ENCODE measurements at places on chromosomes 16 and 17.

- no peak for DNase-seq
Observed at GRCh38 chr17:44558710-44559633, 1.7 kb downstream of the FZD2 start.

DNA sequence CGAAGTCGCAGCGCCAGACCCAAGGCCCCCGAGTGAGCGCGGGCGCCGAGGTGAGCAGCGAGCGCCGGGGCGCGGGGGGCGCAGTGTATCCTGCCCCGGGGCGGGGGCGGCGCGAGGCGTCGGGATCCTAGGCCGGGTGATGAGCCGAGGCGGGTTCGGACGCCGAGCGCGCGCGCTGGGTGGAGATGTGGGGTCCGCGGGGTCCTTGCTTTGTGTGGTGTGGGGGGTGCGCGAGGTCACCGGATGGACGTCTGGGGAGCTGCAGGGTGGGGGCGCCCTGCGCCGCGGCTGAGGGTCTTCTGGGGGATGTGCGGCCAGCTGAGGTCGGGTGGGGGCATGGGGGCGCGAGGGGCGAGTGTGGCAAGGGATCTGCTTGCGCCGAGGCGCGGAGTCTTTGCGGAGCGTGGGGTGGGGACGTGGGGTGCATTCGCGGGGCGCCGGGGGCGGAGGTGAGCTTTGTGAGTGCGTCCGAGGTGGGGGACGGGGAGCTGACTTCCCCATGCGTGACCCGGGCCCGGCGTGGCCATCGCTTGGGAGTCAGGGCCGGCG lies 560 bp downstream of the RAI1 start:
- no peak for DNase-seq

GRCh38 chr17:79627184-79627765 lies 16.4 kb upstream of the RBFOX3 start:
- no peak for DNase-seq

DNA sequence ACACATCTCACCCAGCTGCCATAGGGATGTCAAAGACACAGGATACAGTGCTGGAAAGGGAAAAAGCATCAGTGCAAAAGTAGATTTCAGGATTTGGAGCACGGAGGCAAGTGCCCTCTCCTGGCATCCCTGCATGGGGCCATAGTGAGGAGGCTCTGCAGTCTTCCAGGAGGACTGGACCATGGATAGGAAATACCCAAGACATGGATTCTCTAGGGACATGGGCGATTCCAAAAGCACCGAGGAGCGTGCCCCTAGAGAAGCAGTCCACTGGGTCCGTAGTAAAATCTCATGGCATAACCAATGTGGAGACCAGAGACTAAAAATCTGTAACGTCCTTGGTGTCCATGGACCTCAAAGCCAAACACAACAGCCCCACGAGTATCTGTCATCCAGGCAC lies 818.2 kb downstream of the KCNJ18 start:
- DNase-seq = no peak

- DNase-seq = no peak
Observed at GRCh38 chr17:68497885-68498319, 14.3 kb upstream of the PRKAR1A start.

GRCh38 chr17:53823341-53824050 lies 769 bp downstream of the KIF2B start:
- no peak for DNase-seq

- DNase-seq = no peak
Observed at GRCh38 chr17:82748756-82749155, 3.1 kb upstream of the TBCD start.

DNA sequence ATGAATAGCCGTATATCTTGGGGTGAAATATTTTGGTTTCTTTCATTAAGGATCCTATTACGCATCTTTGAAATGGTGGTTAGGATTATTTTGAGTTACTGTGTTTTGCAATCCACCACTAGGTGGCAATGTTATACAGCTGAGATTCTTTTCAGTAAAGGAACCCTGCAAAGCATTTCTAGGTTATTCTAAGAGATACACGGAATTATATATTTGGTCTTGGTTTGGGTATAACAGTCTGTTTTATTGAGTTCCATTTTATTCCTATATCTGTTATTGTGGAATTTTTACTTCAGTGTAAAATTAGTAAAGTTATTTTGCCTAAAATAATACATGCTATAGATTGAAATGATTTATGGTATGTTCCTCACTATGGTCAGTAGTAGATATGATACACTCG lies 62.9 kb upstream of the CPHXL start:
- DNase-seq = no peak

DNA sequence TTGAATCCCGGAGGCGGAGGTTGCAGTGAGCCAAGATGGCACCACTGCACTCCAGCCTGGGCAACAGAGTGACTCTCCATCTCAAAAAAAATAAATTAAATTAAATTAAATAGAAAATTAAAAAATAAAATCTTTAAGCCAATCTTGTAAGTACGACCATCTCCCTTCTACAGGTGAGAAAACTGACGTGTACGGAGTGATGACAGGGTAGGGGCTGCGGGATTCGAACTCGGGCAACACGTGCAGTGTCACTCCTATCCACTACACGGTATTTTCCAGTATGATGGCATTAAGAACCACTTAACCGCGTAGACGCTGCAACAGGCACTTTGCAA lies 762 bp downstream of the WDR59 start:
- no peak for DNase-seq

DNA sequence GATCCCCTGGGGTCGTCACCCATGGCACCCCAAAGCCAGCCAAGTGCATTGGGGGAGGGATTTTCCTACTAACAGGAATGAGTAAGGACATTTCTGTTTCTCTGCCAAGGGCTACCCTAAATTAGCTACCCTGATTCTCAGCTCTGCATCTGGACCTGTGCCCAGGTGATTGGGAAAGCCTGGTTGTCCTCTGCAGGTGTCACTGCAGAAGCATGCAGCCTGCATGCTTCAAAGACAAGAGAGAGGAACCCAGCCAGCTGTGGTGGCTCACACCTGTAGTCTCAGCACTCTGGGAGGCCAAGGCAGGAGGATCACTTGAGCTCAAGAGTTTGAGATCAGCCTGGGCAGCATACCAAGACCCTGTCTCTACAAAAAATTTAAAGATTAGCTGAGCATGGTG lies 19.6 kb downstream of the BEAN1 start:
- no peak for DNase-seq

GRCh38 chr17:55323518-55324295 lies 58.9 kb downstream of the HLF start:
- no peak for DNase-seq

DNA sequence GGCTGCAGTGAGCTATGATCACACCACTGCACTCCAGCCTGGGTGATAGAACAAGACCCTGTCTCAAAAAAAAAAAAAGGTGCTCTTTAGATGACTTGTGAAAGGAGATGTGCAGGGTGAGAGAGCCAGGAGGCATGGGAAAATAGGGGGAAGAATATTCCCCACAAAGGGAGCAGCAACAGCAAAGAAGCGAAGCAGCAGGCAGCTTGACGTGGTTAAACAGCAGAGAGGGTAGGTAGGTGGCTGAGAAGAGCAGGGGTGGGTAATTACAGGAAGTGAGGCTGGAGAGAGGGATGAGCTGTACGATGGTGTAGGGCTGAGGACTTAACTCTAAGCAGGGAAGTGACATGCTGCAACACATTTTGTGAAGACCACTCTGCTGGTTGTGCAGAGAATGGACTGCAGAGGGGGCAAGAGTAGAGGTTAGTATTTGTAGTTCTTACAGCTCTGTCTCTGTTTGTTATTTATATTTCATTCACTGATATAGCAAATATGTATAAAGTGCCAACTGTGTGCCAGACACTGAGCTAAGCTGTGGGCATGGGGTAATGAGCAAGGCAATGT lies 1.6 kb downstream of the HEATR3 start:
- DNase-seq = peak; percentile 24

Data from SW 1271 (cell line).